ENCODE measurements at places on chromosomes 13 and 19.

DNA sequence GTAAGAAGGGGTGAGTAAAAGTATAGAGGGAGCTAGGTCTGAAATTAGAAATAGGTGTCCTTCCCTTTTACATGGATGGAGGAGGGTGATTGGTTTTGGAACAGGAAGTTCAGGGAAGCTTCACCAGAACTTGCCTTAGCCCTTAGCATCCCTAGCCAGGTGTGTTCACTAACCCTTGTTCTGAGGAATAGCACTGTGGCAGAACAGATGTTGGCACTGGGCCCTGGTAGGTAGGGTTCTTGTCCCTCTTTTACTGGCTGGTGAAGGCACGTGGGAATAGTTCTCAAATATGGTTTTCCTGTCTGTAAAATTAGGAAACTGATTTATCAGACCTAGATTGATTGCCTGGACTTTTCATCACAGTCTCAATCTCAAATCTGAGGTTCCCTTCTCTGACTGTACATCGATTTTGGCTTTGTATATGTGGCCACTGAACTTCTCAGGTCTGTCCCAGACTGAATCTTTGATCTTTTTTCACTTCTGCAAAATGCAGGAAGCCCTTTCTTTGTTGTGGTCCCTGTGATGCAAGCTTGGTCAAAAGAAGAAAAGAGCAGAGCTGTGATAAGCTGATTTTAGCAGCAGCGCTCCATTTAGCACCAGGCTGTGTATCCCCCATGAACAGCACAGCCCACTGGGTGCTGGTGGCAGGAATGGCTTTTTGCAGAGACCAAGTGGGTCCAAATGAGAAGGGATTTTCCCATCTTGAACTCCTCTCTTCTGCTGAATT is 86.2 kb upstream of the HTR2A start:
- no peak for DNase-seq

- DNase-seq = no peak
Observed at GRCh38 chr13:80171096-80171495, 169.8 kb downstream of the SPRY2 start.

GRCh38 chr19:35558400-35559280 is 4.8 kb downstream of the ATP4A start:
- DNase-seq = no peak

- DNase-seq = no peak
Observed at GRCh38 chr19:49425178-49425577, at the start of gene GFY. Gene GFY, plus strand, starts transcription at chr19:49425388. Its CDS starts 1,043 bp downstream, at chr19:49426431.

- no peak for DNase-seq
Observed at GRCh38 chr19:41923045-41923788, 5.0 kb downstream of the ERFL start.

- DNase-seq = no peak
Observed at GRCh38 chr19:19489804-19490204, 25.5 kb downstream of the TSSK6 start.

- no peak for DNase-seq
Observed at GRCh38 chr13:80126389-80127068, 214.4 kb downstream of the SPRY2 start.

- DNase-seq = no peak
Observed at GRCh38 chr13:42275506-42275905, 3.6 kb downstream of the AKAP11 start.

DNA sequence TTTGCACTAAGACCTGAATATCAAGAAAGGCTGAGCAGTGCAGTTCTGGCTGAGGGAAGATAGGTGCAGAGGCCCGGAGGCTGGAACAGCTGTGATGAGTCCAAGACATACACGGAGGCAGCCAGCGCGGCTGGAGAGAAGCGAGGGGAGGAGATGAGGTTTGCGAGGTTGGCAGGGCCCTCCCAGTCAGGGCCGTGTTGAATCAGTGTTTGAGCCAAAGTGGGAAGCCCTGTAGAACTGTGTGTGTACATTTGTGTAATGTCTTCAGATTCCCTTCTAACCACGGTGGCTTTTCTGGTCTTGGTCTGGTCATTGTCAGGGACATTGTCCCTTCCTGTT is 34.9 kb downstream of the PAK4 start:
- no peak for DNase-seq

DNA sequence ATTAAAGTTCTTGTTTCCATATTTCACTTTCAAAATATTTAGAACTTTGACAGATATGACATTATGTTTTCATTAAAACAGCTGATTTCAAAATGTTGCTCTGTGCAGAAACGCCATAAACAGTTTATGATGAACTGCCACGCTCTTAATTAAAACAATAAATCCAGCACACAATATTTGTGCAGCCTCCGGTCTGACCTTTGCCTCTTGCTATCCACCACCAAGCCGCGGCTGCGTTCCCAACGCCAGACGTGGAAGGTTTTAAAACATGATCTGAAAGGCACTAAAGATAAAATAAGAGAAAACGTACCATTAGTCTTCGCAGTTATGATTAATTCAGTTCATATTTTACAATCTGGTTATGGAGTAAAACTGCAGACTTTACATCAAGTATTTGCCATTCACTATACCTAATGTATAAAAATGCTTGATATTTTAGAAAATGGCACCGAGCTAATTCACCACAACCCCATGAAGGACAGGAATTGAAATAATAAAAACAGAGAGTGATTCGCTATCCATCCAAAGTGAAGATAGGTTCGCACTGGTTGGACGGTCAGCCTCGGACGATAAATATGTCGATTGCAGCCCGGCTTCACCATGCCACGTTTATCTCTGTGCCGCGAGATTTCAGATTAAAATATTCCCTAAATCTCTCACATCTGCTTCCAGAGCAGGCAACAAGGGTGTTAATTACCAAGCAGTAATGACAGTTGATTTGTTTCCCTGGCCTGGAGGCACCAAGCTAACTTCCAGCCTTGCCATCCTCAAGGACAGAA is 103.3 kb upstream of the ZNF507 start:
- DNase-seq = no peak

- DNase-seq = no peak
Observed at GRCh38 chr19:7292352-7292949, 1.8 kb downstream of the INSR start.

GRCh38 chr13:46778095-46778494 is 18.9 kb downstream of the ESD start:
- no peak for DNase-seq

DNA sequence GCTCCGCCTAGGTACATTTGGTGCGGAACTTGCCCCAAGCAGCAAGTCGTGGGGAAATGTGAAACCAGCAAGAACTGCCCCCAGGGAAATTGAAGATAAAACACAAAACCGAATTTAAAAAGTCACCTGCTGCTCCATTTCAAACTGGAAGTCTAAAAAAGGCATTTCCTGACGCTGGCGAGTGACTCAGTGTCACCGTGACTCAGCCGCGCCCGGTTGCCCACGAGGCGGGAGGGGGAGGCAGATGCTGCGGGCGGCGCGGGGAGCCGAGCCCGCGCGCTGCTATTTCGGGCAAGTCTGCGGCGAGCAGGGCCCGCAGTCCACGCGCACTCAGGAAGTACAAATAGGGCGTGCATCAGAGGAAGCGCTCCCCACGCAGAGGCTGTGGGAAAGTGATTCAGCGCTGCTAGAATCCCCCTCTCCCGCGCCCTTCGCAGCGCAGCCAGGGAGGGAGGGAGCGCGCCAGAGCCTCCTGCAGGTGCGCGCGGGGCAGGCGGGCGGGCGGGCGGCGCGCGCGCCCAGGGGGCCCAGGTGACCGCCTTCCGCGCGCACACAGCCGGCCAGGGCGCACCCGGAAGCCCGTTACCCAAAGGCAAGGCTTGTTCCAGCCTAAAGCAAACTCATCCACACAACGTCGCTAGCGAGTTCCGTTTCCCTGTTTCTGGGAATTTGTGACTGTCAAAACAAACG is 168.8 kb downstream of the COL4A1 start:
- DNase-seq = peak; percentile 83

DNA sequence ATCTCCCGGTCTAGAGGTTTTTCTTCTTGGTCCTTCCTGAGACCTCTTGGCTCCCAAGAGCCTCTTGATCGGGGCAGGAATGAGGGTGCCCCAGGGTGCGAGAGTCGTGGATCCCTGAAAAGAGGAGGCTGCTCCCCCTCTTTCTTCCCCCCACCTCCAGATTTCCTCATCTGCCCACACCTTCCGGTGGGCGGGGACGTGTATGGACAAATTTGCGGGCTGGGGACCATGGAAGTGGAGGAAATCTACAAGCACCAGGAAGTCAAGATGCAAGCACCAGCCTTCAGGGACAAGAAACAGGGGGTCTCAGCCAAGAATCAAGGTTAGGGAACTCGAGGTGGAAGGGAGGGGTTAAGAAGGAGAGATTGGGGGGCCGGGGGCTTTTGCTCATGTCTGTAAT is at the start of gene MCEMP1:
TSS of gene MCEMP1 (plus strand) at position 237 of the 400 bp plus-strand sequence. CDS start at position 268, 31 bp downstream.
- no peak for DNase-seq

- DNase-seq = no peak
Observed at GRCh38 chr13:113143466-113144254, 14.8 kb upstream of the PROZ start.

- peak; percentile 86 for DNase-seq
Observed at GRCh38 chr19:3471954-3472655, 8.2 kb downstream of the SMIM24 start.

DNA sequence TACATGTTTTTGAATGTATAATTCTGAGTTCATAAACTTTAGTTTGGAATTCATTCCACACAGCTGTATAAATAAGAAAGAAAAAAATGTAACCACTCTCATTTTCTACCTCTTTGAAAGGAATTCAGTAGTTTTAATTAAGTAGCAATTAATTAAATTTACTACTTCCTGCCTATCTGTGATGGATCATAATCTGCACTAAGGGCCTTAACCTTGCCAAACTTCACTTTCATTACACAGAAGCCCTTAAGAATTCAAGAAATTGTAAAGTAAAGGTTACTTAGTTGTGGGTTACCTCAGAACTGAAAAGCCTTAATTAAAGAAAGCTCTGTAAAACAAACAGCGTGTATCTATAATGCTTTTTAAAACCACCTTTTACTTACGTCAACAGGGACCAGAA is 111.9 kb upstream of the FBXL3 start:
- no peak for DNase-seq

GRCh38 chr19:12229990-12230389 is 64.7 kb downstream of the ZNF44 start:
- DNase-seq = no peak

GRCh38 chr13:59728896-59729545 is 434.7 kb downstream of the DIAPH3 start:
- DNase-seq = no peak

DNA sequence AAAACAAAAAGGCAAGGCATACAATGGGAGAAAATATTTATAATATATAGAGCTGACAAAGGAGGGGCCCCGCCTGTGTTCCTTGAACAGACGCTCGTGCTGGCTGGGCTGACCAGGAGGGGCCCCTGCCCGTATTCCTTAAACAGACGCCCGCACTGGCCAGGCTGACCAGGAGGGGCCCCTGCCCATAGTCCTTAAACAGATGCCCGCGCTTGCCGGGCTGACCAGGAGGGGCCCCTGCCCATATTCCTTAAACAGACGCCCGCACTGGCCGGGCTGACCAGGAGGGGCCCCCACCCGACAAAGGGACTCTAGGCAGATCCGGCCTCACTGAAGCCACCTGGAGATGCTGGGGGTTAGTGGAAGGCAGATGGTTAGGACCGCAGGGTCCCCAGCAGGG is 9.3 kb downstream of the ADPRHL1 start:
- no peak for DNase-seq

DNA sequence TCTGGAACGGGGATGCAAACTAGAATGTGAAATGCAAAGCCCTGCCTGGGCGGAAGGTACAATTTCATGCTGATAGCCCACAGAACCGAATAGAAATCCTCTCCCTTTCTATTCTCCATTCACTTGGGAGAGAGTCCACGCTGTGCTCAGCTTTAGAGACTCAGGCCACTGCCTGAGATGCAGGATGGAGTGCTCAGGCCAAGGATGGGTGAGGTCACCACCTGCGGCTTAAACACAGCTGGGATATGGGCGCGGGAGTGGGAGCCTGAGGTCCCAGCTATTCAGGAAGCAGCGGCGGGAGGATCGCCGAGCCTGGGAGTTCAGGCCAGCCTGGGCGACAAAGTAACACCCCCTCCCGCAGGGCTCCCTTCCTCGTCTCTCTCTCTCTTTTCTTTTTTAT is 446 bp upstream of the ZNF83 start:
- no peak for DNase-seq
